ENCODE measurements at places on chromosomes 12 and 14.
A peak's percentile ranks its signal among the peaks of the same experiment; 100 is the strongest.

GRCh38 chr12:105060715-105061378 is 23.4 kb downstream of the ALDH1L2 start:
- no peak for DNase-seq

DNA sequence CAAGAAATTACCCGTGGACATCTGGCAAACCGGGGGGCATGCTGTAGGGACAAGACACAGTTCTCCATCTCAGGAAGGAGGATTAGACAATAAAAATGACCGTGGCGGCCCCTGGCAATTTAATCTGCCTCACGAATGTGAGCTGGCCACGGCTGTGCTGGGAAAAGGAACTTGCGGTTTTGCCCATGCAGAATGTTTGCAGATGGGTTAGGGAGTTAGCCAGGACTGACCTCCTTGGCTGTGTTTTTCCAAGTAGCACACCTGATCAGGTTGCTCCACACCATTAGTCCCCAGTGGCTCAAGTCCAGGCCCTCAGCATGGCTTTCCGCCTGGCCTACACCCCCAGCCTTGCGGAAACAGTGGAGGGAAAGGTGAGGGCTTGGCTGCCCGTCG is 20.8 kb downstream of the TPCN1 start:
- DNase-seq = no peak

- no peak for DNase-seq
These were observed 7.1 kb downstream of the LTBR start for GRCh38 chr12:6391013-6391412.

DNA sequence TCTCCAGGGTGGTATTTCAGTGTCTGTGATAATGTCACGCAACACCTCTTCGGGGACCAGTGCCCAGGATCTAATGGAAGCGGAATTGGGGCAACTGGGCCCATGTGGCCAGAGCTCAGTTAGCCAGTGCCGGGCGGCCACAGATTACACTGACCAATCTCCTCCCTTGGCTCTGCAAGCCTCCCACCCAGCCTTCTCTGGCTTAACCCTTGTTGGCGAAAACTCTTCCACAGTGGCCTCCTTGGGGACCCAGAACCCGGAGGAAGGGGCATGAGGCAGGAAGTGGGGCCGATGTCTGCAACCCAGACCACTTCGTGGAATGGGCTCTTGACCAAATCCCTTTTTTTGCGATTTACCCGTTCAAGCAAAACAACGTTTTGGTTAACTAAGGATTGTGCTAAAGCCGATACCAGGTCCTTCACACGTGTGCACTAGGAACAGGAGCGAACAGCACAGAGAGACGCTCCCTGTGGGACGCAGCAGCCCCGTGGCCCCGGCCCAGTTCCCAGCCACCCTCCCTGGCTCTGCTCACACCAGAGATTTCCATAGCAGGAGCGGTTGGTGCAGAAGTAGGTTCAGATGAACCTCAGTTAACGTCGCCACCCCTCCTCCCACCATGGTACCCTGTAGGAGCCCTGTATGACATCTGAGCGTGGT is 38.2 kb downstream of the SLC8B1 start:
- DNase-seq = no peak

DNA sequence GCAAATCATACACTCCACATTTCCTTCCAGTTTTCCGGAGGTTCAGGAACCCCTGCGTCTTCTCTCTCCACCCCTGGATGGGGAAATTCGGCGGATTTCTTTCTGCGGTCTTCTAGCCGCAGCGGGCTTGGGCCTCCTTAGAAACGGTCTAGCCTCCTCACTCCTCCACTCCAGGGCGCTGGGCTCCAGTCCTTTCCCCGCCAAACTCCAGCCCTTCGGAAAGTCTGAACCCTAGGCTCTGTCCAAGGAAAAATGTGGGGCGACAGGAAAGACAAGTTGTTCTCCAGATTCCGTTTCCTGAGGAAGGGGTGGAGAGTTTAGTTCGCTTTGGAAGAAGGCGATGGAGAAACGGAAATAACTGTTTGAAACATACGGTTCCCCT is 1.4 kb upstream of the HOXC10 start:
- DNase-seq = no peak

- no peak for DNase-seq
These were observed 66.0 kb downstream of the ANO4 start for GRCh38 chr12:100860611-100861010.

DNA sequence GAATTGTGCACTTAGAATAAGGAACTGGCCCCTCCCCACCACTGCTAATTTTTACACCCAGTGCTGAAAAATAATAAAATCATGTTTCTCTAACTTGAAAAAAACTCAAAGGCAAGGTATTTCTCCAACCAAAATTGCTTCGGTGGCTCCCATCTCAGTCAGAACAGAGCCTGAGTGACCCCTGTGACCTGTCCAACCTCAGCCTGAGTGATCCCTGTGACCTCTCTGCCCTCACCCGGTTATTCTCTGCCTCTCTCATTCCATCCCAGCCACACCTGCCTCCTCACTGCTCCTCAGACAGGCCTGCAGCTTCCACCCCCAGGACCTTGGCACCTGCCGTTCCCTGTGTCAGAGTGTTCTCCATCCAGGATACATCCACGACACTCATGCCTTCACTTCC is 5.1 kb downstream of the SLC6A12 start:
- no peak for DNase-seq

DNA sequence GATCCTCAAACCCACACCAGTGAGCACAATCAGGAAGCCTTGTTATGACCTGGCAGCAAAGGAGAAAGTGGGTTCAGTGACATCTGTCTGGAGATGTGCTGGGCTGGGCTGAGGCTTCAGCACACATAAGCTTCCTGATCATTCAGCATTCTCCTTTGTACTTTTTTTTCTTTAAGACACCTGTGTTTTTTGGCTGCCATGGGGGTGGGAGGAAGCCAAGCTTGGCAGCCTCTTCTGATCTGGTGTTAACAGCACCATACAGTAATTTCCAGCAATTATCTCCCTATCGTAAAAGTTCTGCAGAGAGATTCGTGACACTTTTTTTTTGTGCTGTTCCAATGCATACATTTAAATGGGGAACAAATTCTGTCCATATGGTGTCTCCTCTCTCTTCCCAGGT is 38.9 kb upstream of the RASSF3 start:
- no peak for DNase-seq

GRCh38 chr12:32505067-32505945 is 105.9 kb downstream of the FGD4 start:
- DNase-seq = no peak

- peak; percentile 23 for DNase-seq
These were observed 1.5 kb downstream of the FRMD6 start for GRCh38 chr14:51653079-51653774.

DNA sequence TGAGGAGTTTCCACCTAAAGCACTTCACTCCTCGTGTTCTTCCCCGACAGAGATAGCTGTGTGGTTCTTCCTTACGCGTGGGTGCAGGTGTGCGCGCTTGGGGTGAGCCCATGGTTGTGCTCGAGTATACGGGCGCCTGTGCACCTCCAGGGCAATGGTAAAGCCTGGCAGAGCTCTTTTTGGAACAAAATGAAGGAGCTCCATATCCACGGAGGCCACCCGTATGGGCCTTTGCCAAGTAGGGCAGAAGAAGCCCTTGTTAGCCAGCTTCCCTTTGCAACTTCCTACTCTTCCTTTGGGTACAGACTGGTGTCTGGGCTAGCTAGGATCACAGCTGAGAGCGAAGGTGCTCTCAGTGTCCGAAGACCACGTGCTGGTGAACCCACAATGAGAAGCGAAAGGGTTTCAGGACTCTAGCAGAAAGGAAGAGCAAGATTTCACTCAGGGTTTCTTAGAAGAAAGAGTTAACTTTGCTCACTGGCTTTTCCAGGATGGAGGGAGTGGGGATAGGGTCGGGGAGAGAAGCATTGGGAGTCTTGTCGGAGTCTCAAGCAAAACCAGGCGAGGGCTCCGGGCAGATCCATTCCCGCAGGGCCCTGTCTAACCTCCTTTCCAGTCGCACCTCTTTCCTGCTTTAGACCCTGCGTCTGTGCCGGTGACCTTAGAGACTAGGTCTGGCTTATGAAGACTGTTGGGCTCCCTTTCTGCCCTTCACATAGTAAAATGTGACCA is 960 bp upstream of the LRFN5 start:
- no peak for DNase-seq

DNA sequence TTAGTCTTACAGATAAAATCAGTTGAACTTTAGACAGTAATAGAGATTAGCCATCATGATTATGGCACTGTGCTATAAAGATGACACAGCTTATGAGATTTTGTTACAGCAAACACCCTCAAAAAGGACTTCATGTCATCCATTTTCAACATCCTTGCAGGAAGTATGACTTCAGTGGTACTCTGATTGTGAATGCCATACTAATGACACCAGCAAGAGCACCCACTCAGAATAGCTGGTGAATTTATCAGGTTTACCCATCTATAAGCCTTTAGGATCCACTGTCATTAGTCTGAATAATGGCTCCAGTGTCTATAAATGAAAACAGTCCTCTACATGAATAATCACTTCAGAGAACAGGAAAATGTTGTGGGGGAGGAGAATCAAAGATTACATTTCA is 615.2 kb downstream of the RPS29 start:
- no peak for DNase-seq

GRCh38 chr12:98701166-98701565 is 56.1 kb downstream of the APAF1 start:
- no peak for DNase-seq

- no peak for DNase-seq
These were observed 327.6 kb upstream of the SFSWAP start for GRCh38 chr12:131383291-131383690.

GRCh38 chr12:24307716-24308335 is 358.4 kb upstream of the SOX5 start:
- no peak for DNase-seq

GRCh38 chr12:101074940-101075680 is 134.9 kb downstream of the SLC5A8 start:
- DNase-seq = no peak

DNA sequence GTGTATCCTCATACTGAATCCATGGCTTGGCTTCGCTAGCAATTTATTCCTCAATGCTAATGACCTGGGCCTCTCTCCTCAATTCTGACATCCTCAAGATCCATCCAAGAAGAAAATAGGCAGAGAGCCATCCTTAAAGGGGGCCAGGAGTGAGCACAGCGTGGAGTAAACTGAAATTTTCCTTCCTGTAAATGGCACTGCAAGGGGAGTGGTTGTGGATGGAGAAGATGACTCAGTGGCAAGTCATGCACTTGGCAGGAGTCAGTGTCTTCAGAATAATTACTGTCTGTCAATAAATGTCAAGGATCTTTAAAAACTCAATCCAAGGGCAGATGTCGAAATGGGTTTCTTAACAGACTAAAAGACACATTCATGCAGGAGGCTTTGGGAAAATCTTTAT is 88.0 kb upstream of the TMEM132C start:
- no peak for DNase-seq

DNA sequence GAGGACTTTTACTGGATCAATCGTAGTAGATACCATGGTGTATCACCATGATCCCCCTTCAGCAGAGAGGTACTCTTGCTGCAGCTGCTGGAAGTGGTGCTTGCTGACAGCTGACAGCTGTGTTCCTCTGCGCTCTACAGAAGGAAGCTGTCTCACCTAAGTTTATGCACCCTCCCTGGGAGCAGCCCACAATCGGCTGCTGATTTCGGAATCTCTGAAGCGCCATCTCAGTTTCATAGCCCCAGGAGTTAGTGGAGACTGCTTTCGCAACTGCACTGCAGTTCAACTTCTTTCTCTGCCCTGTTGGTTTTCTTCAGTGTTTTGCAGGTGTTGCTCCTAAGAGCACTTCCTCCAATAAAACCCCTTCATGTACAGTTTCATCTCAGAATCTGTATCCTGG is 237.9 kb downstream of the PAWR start:
- DNase-seq = no peak

GRCh38 chr12:57229046-57229633 is 371 bp upstream of the SHMT2 start:
- DNase-seq = no peak

GRCh38 chr14:88034076-88034475 is 29.1 kb downstream of the GPR65 start:
- no peak for DNase-seq

DNA sequence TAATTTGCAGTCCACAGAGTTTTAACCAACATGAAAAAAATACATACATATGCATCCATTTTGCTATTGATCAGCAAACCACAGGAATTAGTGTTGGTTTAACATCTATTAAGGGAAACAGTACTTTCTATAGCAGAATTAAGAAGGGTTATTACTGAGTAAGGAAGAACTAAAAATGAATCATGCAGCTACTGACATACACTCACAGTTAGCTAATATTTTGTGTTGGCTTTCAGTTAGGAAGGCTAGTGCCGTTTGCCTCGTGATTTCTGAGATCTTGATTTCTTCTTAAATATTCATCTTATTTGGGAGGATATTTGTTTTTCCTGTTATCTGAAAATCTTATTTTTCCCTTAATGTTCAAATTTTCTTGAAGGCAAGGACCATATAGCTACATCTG is 423.4 kb downstream of the NOVA1 start:
- DNase-seq = no peak

- DNase-seq = no peak
These were observed 266.8 kb downstream of the TTC6 start for GRCh38 chr14:37862263-37862662.

GRCh38 chr12:108752387-108752786 is 21.1 kb upstream of the CORO1C start:
- no peak for DNase-seq

GRCh38 chr12:43749016-43749415 is 9.6 kb downstream of the PUS7L start:
- no peak for DNase-seq

DNA sequence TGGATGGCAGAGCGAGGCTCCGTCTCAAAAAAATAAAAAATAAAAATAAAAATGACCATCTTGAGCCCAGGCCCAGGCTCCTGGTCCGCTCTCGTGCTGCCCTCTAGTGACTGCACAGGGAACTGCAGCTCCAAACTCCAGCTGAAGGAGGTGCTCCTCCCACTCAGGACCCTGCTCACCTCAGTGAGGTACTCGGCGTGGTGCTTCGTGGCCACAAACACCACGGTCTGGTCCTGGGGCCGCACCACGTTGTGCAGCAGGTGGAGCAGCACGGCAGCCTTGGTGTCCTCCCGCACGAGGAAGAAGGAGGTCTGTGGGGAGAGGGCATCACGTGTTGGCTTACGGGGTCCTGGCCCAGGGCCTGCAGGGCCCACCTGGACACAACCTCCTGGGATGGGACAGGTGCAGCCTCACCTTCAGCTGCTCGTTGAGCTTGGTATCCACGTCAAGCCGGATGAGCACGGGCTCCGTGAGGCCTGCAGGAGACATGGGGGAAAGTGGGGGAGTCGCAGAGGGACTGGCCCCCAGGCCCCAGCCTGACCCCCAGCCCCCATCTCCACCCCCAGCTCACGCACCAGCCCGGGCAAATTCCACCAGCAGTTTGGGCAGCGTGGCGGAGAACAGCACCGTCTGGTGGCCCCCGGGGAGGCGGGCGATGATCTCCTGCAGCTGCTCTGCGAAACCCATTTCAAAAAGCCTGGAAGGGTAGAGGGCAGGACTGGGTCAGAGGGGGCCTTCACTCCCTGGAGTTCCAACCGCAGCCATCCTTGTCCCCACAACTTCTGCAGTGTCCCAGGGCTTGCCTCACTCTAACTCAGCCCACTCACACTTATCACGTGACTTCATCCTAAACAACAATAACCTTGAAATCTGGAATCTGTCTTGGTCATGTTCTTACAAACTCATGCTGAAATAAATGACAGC is 10.6 kb downstream of the DDX54 start:
- peak; percentile 81 for DNase-seq

GRCh38 chr12:47984331-47984801 is 19.9 kb downstream of the COL2A1 start:
- no peak for DNase-seq

- DNase-seq = no peak
These were observed 31.8 kb downstream of the ISCA2 start for GRCh38 chr14:74525361-74525851.

Data from 8988T (cell line).